A172 (cell line): ENCODE measurements at places on chromosomes 6 and 20. TPM values are rescaled to one million over a fixed set of nuclear protein-coding genes. Genes with fewer than 3 reads are reported as not detected.

- DNase-seq, result peak; percentile 27
Measured at GRCh38 chr6:48664826-48665225, 553.8 kb upstream of the PTCHD4 start.

GRCh38 chr6:83474309-83474708 is 38.0 kb upstream of the PRSS35 start:
- no peak for DNase-seq

HDGFL1 gene
- total RNA-seq, result not detected in 2 replicates

SRPK1 gene
- total RNA-seq, result 57.0 and 64.4 TPM in 2 replicates
